Activated T-helper 9 cell treated with anti-CD3 and anti-CD28 coated beads, Interleukin-2, amount 50 U/mL, for 16 hours (primary cell): ENCODE measurements at places on chromosomes 13 and 19.

GRCh38 chr19:40507892-40508291 is 41.1 kb downstream of the SPTBN4 start:
- DNase-seq, result no peak

DNA sequence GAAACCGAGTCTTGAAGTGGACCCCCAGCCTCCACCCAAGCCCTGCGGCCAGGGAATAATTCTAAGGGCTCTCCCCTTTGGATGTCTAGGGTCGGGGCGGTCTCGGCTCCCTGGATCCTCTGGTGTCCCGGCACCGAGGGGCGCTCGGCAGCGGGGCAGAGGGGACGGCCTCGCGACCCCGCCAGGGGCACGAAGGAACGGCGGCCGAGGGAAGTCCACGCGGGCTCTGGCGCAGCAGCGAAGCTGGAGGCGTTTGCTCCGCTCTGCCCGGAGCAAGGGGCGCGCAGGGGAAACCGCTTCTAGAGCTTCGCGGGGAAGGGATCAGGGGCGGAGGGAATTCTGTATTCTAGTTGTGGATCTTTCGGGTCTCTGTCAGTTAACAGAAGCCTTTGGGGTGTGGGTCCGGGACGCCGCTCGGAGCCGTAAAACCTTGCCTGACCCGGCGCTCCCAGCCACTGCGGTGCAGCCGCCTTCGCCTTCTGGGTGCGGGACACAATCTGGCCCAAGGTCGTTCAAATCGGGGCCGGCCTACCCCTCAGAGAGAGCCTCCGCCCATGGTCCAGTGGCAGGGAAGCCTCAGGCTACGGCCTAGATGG is 118.2 kb downstream of the KCNRG start:
- DNase-seq, result no peak

- no peak for DNase-seq
Measured at GRCh38 chr13:102903659-102904407, 58.0 kb downstream of the ERCC5 start.

GRCh38 chr13:66567899-66568612 is 662.1 kb downstream of the PCDH9 start:
- DNase-seq, result no peak

DNA sequence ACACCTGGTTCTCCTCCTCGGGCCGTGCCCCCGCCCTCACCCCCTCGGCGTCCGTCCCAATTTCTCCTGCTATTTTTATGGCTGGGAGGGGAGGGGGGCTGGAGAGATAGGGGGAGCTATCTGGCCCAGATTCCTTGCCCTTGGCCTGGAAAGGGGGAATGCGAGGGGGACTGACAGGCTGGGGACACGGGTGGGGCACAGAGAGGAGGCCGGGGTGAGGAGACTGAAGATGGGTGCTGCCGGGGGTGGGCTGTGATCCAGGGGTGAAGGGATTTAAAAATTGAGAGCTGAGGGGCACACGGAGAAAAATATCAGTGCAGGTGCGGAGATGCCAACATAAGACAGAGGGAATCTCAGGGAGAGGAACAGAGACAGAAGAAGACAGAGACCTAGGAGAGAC is 2.3 kb downstream of the PRKCG start:
- DNase-seq, result no peak

DNA sequence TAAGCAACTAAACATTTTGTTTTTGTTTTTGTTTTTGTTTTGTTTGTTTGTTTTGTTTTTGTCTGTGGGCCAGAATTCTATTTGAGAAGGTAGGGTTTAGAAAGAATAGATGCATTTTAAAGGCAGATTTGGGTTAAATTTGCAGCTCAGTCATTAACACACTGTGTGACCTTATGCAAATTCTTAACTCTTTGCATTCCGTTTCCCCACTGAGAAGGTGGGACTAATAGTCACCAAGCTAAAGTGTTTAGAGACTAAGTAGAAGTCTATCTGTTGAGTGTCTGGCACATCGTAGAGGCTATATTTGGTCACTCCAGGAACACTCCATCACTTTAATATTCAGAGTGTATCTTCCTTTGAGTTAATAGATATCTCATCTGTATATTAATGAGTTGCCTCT is 87.1 kb downstream of the CCNA1 start:
- no peak for DNase-seq
